Spinal cord (tissue), 10 donors: ENCODE measurements at places on chromosomes 5 and 9. TPM values are rescaled to one million over a fixed set of nuclear protein-coding genes. Genes with fewer than 3 reads are reported as not detected.

CCDC152 gene
- total RNA-seq = 13.8 TPM

PCDHGA7 gene
- 6.1 TPM for total RNA-seq

FKTN gene
- total RNA-seq = 37.7 TPM

AKNA gene
- 6.7 TPM for total RNA-seq

CCNJL gene
- total RNA-seq = 5.0 TPM

TRIM7 gene
- total RNA-seq = 1.9 TPM

MFAP3 gene
- 62.2 TPM for total RNA-seq

CDKN2B gene
- 0.79 TPM for total RNA-seq

ORM2 gene
- total RNA-seq = 0.28 TPM

RGS7BP gene
- total RNA-seq = 28.4 TPM

ASPN gene
- 142 TPM for total RNA-seq

FABP6 gene
- total RNA-seq = 2.8 TPM

CDC25C gene
- total RNA-seq = 4.4 TPM

PCDHB6 gene
- 1.9 TPM for total RNA-seq

SOX30 gene
- total RNA-seq = not detected

DNA sequence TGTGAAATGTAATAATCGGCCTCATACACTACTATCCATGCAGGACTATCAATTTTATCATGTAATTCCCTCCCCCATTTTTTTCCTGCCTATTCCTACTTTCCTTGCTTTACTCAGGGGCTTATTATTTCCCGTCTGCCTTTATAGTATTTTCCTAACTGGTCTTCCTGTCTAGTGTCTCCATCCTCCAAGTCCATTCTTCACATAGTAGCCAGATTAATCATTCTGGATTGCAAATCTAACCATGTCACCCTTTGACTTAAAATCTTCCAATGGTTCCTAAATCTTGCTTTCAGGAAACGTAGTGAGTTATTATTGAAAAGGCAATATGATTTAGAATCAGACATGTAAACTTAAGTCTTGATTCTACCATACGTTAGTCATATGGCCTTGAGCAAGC, 307.4 kb upstream of the HAPLN1 start:
- H3K4me1 ChIP-seq = no peaks in the 10 kb centered on the region
- no peaks in the 10 kb centered on the region for H3K36me3 ChIP-seq
- H3K4me3 ChIP-seq = no peak overlapping the region
- H3K27me3 ChIP-seq = no peaks in the 10 kb centered on the region
- no peak overlapping the region for H3K27ac ChIP-seq

DNA sequence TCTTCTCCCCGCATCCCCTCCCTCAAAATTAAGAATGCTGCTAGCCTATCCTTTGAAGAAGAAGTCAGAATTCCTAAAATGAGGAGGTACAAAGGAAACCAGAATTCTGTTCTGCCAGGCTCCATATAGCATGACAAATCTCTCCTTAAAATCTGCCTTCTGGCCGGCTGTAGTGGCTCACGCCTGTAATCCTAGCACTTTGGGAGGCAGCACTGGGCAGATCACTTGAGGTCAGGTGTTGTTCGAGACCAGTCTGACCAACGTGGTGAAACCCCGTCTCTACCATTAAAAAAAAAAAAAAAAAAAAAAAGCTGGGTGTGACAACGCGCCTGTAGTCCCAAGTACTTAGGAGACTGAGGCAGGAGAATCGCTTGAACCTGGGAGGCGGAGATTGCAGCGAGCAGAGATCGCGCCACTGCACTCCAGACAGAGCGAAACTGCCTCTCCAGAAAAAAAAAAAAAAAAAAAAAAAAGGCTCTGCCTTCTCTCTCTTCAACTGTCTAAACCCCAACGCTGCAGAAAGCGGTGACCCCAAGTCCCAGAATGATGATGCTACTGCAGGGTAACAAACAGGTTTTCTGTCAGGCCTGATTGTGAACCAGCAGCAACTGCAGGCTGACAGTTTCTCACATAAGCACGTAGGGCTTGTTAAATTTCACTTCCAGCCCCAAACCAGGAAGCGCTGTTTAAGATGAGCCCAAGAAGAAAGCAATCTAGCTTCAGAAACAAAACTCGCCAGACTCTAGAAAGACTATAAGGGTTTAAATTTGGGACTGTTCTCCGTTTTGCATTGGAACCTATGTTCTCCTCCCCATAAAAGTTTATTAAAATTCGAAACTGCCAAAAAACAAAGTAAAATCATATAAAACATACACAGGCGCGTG, 963 bp upstream of the CAST start:
- peaks cover 19% of the 10 kb centered on the region for H3K4me1 ChIP-seq
- peak overlapping the region; percentile 86 for H3K4me3 ChIP-seq
- peak overlapping the region; percentile 89 for H3K27ac ChIP-seq

- H3K36me3 ChIP-seq = no peaks in the 10 kb centered on the region
- DNase-seq = peak; percentile 8
- no peaks in the 10 kb centered on the region for H3K27me3 ChIP-seq
- no peak overlapping the region for H3K4me3 ChIP-seq
- no peak overlapping the region for H3K27ac ChIP-seq
Measured at GRCh38 chr5:107067395-107067794, 603.3 kb downstream of the EFNA5 start.

- no peak overlapping the region for H3K27ac ChIP-seq
- H3K27me3 ChIP-seq = no peaks in the 10 kb centered on the region
- no peak for DNase-seq
- no peak overlapping the region for H3K4me3 ChIP-seq
- no peaks in the 10 kb centered on the region for H3K4me1 ChIP-seq
Measured at GRCh38 chr5:55620009-55620765, 85.4 kb upstream of the PLPP1 start.

- H3K4me1 ChIP-seq = peaks cover 9% of the 10 kb centered on the region
- H3K4me3 ChIP-seq = no peak overlapping the region
- H3K27me3 ChIP-seq = no peaks in the 10 kb centered on the region
- H3K27ac ChIP-seq = no peak overlapping the region
Measured at GRCh38 chr5:75664979-75665378, 52.3 kb downstream of the POC5 start.

DNA sequence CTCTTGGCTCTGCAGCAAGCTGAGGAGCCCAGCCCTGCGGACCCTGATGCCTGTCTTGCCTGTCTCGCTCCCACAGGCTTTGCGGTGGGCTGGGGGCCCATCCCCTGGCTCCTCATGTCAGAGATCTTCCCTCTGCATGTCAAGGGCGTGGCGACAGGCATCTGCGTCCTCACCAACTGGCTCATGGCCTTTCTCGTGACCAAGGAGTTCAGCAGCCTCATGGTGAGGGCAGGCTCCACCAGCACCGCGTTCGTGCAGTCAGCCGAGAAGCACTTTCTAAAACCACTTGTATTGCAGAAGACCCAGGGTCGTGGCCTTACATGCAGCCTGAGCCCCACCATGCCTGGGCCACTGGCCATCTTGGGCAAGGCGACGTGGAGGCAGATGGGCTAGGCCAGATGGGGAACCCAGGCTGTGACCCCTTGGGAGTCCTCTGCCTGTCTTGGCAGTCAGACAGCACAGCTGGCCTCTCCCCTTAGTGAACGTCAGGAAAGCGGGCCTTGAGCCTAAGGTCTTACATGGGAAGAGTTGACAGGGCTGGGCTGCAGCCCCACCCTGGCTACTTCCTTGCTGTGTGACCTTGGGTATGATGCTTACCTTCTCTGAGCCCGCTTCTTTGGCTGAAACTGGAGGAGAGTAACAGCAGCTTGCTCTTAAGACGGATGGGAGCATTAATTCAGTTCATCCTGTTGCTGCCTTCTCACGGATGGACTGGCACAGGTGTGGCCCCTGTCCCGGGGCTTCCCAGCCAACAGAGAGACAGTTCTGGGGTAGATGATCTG, 8.6 kb downstream of the SLC2A8 start:
- peaks cover 8% of the 10 kb centered on the region for H3K4me1 ChIP-seq
- no peak overlapping the region for H3K27ac ChIP-seq
- H3K4me3 ChIP-seq = no peak overlapping the region
- no peaks in the 10 kb centered on the region for H3K27me3 ChIP-seq

DNA sequence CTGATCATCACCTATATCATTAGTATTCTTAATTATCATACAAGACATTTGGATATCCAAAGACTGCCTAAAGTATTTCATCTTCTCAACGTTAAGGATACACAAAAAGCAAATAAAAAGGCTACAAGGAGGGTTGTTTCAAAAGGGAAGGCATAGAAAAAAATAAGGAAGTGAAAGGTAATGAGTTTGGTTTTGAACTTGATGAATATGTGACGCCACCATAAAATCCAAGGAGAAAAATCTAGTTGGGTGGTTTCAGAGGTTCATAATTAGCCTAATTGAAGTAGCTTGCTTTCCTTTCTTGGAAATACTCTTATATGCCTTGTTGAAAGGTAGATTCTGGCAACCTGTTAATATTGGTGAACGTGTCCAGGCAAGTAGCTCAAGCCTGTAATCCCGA, 96.1 kb upstream of the SGCD start:
- H3K27me3 ChIP-seq = no peaks in the 10 kb centered on the region
- H3K4me1 ChIP-seq = no peaks in the 10 kb centered on the region
- H3K36me3 ChIP-seq = no peaks in the 10 kb centered on the region

DNA sequence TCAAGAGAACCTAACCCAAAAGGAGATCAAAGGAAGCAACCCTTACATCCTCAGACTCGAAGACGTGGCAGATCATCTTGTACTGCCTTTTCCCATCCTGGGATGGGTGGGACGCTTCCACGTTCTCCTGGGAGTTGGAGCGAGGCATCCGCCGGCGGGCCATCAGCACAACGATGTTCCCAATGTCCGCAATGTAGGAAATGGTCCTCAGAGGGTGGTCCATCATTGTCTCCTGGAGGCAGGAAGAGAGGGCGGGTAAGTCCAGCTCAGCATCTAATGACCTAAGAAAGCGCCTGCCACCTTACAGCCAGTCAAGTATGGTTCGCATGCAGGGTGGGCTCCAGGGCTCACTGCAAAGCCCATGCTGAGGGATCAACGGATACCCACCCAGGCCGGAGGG, 131.2 kb downstream of the ENTREP1 start:
- H3K4me1 ChIP-seq = peaks cover 10% of the 10 kb centered on the region
- no peak overlapping the region for H3K4me3 ChIP-seq
- no peaks in the 10 kb centered on the region for H3K27me3 ChIP-seq
- no peak overlapping the region for H3K27ac ChIP-seq
- no peak for DNase-seq
- H3K36me3 ChIP-seq = peaks cover 30% of the 10 kb centered on the region

GRCh38 chr5:77168161-77168878, 42.2 kb upstream of the PDE8B start:
- no peaks in the 10 kb centered on the region for H3K27me3 ChIP-seq
- DNase-seq = peak; percentile 80
- no peaks in the 10 kb centered on the region for H3K36me3 ChIP-seq
- peaks cover 14% of the 10 kb centered on the region for H3K4me1 ChIP-seq

DNA sequence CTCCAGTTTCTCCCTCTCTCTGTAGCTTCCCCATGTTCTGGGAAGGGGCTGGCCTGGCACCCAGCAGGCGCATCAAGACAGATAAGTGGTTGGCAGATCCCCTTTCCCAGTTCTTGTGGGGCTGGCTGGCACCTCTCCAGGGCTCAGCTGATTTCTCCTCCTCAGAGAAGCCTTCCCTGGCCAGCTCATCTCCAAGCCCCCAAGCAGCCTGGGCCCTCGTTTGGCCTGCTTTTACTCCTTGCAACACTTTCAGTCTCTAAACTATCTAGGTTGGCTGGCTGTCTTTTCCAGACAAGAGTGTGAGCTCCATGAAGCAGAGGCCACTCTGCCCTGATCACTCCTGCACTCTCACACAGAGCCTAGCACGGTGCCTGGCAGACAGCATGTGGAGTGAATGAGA, 13.5 kb downstream of the MACROH2A1 start:
- no peak overlapping the region for H3K27ac ChIP-seq
- no peaks in the 10 kb centered on the region for H3K27me3 ChIP-seq
- H3K4me1 ChIP-seq = peaks cover 3% of the 10 kb centered on the region
- DNase-seq = no peak
- H3K36me3 ChIP-seq = peaks cover 42% of the 10 kb centered on the region

DNA sequence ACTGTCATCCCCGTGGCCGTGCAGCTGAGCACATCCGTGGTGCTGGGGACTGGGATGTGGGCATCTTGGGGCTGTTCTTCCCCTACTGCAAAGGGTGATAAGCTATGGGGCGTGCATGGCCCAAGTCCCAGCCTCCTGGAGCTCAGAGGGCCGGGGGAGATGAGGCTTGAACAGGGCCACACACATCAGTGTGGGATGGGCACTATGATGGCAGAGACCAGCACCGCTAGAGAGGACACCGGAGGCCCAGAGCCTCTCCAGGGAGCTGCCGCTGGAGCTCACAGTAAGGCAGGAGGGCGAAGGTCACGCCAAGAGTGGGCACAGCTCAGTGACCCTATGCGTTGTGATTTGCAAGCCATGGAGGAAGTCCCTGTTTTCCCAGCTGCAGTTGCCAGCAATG, 63.5 kb downstream of the OLFM1 start:
- no peak overlapping the region for H3K4me3 ChIP-seq
- no peaks in the 10 kb centered on the region for H3K27me3 ChIP-seq
- H3K36me3 ChIP-seq = no peaks in the 10 kb centered on the region
- H3K27ac ChIP-seq = no peak overlapping the region
- DNase-seq = no peak

GRCh38 chr9:37100327-37100726, 20.0 kb upstream of the ZCCHC7 start:
- H3K4me1 ChIP-seq = no peaks in the 10 kb centered on the region
- no peaks in the 10 kb centered on the region for H3K27me3 ChIP-seq
- H3K27ac ChIP-seq = no peak overlapping the region
- H3K36me3 ChIP-seq = no peaks in the 10 kb centered on the region
- DNase-seq = no peak

GRCh38 chr5:59620535-59621212, 272.9 kb downstream of the PDE4D start:
- no peaks in the 10 kb centered on the region for H3K4me1 ChIP-seq
- H3K27ac ChIP-seq = no peak overlapping the region
- H3K27me3 ChIP-seq = no peaks in the 10 kb centered on the region
- no peak overlapping the region for H3K4me3 ChIP-seq
- DNase-seq = no peak

DNA sequence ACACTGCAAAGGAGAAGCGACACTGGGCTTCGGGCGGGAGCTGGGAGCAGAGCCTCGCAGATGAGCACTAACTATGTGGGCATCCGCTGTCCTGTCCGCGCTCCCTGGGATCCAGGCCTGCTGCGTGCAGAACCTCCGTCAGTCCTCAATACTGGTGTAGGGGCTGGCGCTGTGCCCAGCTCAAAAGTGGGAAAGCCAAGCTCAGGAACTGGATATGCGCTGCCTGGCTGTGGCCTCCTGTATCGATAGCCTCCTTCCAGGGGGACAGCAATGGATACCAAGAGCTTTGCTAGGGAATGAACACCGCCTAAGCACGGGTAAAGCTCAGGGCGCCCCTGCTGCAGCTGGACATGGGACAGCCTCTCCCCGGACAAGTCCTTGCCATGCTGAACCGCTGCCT, 270.4 kb downstream of the NSG2 start:
- H3K27ac ChIP-seq = no peak overlapping the region
- no peak for DNase-seq
- no peaks in the 10 kb centered on the region for H3K27me3 ChIP-seq
- no peaks in the 10 kb centered on the region for H3K36me3 ChIP-seq

DNA sequence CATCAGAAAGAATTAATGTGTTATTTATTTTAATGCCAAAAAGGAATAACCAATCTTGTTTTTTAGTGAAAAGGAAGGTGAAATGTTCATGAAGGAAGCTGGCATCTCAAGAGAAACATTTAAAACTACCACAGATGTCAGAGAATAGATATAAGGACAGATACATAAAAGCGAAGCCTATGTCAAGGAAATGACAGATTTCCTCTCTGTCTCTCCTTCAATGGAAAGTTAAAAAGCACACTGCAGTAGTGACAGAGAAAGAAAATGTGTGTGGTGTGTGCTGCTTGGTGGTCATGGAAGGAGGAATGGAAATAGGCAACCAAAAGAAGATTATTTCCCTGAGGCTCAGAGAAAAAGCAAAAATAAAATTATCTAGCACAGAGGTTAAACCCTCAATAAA, 9.2 kb downstream of the WNT8A start:
- no peak overlapping the region for H3K27ac ChIP-seq
- no peak for DNase-seq
- no peaks in the 10 kb centered on the region for H3K4me1 ChIP-seq
- H3K4me3 ChIP-seq = no peak overlapping the region
- no peaks in the 10 kb centered on the region for H3K36me3 ChIP-seq
